ENCODE measurements at places on chromosomes 7 and 10.
A peak's percentile ranks its signal among the peaks of the same experiment; 100 is the strongest.

DNA sequence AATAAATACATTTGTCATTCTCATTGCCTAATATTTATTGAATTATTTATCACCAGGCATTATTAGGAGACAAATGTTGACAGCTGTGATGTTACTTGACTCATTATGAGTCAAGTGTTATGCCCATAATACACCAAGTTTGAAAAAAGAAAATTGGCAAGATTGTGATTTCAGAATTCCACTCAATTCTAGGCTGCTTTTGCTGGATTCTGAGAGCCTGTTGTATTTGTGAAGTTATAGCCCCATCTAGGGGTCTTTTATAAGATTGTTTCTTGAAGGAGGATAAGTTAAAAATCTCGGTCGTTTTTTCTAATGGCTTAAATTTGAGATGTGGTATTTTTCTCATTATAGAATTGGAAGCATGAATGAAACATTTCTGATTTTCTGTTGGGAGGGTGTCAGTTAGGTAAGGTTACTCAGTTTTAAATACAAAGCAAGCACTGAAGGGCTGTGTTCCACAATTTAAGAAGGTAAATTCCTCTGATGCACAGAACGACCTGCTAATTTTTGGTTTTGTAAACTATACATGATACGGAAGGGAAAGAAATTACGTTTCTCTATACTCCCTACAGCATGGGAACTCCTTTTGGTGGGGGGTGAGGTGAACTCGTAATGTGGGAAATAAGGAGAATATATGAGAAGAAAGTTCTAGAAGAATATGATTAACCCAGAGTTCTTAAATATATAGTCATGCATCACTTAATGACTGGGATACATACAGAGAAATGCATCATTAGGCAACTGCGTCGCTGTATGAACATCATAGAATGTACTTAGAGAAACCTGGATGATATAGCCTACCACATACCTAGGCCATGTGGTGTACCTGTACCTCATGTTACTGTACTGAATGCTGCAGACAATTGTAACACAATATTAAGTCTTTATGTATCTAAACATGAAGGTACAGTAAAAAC lies 2.6 kb downstream of the STK31 start:
- DNase-seq: peak; percentile 26

- DNase-seq: no peak
Observed at GRCh38 chr10:70477661-70478162, 855 bp upstream of the PALD1 start.

GRCh38 chr7:116557066-116557585 lies 32.3 kb downstream of the CAV1 start:
- DNase-seq: no peak

DNA sequence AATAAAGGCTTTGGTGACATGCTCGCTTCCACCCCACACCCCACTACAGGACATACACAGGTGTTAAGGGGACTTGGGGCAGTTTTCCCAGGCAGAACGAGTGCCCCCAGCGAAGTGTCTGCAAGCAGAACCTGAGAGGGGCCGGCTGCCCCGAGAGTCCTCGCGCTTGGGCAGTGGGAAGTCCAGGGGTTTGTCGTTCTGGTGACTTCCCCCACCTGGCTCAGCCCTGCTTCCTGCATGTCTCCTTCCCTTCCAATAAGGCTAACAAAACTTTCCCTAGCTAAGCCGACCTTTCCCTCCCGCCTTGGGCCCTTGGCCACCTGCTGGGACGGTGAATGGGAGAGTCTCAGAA lies 916 bp downstream of the VWA2 start:
- no peak for DNase-seq

GRCh38 chr10:69574571-69574978 lies 1.4 kb upstream of the NEUROG3 start:
- no peak for DNase-seq

DNA sequence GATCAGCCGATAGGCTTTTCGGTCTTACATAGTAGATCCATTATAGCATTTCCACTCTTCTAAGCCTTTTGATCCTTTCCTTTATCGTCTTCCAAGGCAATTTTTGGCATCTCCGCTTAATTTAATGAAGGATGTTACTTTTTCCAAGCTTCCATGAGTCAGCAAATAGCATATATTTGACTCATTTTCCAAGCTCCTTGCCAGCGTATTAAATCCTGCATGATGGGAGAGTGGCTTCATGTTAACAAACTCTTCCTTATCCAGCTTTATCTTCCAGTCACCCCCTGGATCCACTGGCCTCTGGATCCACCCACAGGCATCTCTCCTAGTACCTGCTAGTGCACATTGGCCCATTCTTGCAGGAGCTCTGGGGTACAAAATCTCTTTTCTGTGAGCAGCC lies 13.0 kb downstream of the OR9A2 start:
- no peak for DNase-seq

- DNase-seq: no peak
Observed at GRCh38 chr7:31058122-31058521, 6.0 kb downstream of the ADCYAP1R1 start.

- no peak for DNase-seq
Observed at GRCh38 chr10:102113956-102114857, 6.0 kb downstream of the LDB1 start.

DNA sequence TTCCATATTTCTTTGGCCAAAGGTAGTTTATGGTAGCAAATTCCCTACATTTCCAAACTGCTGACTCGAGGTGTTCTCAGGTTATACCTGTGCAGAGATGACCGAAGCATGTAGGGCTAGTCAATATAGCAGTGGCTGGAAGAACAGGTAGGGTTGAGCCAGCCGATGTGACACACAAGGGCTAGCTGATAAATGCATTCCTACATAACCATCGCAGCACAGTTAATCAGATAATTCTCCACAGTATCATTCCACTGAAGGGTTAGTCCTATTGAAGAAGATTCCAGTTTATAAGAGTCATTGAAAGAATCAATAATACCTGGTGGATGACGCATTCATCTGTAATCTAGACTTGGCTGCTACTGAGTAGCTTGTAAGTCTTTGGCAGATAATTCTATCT lies 220.0 kb downstream of the KIF20B start:
- no peak for DNase-seq

Measured in GM12864 (cell line).